Right lung (tissue), 10 donors: ENCODE measurements at places on chromosomes 1 and 21. TPM values are rescaled to one million over a fixed set of nuclear protein-coding genes. Genes with fewer than 3 reads are reported as not detected.

- no peak for DNase-seq
These were observed 2.3 kb downstream of the VASH2 start for GRCh38 chr1:212952641-212952976.

DNA sequence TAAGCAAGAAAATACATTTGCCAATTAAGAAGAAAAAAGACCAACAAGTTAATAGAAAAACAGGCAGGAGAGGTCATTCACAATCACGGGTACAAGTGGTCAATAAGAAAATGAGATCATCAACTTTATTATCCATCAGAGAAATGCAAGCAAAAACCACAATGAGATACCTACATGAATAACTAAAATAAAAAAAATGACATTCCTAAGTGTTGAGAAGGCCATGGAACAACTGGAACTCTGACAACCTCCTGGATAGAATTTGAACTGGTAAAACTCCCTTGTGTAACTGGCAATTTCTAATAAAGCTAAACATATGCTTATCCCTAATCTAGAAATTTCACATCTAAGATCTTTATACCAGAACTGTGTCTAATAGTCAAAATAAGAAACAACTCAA is 135.4 kb upstream of the BACE2 start:
- DNase-seq: no peak

DNA sequence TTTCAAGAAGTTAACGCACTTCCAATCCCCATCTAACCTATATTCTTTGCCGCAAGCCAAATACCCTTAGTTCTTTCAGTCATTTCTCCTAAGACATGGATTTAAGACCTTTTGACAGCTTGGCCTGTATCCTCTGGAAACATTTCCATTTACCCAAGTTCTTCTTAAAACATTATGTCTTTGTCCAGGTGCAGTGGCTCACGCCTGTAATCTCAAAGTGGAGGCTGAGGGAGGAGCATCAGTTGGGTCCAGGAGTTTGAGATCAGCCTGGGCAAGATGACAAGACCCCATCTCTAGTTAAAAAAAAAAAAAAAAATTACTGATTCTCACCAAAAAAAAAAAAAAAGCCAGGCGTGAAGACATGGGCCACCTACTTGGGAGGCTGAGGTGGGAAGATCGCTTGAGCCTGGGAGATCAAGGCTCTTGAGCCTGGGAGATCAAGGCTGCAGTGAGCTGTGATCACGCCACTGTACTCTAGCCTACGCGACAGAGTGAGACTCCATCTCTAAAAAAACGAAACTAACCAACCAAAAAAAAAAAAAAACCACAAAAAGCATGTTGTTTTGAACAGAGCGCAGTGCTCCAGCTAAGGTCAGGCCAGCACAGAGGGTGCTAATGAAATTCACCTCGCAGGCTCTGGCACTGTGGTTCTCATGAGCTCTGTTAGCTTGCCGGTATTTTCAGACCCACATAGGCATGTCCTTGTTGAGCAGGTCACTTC is 36.0 kb downstream of the NUAK2 start:
- no peak for DNase-seq

DNA sequence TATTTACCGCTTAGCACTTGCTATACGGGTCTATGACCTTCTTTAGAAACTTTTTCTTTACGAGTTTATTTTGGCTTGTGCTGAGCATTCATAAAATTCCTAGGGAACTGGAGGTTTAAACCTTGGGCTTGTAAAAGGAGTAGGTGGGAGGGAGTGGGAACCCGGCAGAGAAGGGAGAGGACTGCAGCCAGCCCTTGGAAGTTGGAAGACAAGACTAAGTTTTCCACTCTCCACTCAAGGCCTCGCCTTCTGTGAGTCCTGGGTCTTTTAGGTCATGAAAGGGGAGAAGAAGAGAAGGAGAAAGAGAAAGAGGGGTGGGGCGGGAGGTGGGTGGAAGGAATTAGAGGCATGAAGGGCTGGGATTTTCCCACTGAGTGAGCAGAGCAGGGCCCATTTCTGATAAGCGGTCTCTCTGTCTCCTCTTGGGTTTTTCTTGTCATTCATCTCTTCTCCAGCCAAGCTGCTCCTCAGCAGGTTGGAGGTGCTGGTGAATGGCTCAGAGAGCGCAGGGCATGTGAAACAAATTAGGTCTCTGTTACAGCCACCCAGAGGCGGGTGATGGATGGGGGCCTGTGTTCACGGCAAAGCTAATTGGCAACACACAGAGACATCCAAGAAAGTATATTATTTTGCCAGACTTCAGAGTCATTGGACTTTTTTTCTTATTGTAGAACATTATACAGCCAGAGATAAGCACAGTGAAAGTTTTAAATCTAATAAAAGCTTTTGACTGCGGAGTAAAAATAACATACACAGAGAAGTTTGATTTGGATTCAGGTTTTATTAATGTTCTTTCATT is 247.3 kb downstream of the FOXD2 start:
- no peak for DNase-seq

GUK1 gene
- polyA plus RNA-seq: 108 TPM

LYST gene
- polyA plus RNA-seq: 12.7 TPM

DNA sequence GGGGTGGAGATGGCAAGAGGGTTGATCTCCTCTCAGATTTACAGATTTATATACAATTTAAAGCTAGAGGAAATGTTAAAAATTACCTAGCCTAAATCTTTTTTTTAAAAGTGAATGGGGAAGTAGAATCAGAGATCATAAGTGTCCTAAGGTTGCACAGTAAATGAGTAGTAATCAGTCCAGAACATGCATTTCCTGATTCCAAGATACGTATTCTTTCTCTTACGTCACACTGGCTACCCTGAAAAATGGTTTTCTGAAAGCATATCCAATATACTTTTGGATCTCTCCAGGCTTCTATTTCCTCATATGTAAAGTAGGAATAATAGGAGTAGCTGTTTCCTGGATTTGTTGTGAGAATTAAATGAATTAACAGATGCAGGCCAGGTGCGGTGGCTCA is 11.7 kb downstream of the GADD45A start:
- DNase-seq: no peak

DNA sequence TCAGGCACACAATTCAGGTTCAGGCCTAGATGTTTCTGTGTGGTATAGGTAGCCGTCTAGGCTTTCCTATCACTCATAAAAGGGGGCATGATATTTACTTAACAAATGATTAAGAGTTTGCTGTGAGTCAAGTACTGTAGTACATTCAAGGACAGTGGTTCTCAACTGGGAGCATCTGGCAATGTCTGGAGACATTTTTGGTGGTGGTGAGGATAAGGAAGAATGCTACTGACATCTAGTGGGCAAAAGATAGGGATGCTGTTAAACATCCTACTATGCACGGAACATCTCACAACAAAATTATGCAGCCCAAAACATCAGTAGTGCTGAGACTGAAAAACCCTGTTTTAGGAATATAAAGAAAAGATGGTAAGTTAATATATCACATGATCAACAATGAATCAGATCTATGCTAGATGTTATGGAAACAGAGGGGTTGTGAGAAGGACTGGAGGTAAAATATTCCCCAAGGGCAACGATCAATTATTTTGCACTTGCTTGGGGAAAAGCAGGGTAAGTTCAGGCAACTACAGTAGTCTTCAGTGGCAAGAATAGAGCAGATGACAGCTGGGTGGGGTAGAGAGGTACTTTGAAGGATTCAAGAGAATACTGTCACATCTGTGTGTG is 4.9 kb downstream of the DNTTIP2 start:
- no peak for DNase-seq

DNA sequence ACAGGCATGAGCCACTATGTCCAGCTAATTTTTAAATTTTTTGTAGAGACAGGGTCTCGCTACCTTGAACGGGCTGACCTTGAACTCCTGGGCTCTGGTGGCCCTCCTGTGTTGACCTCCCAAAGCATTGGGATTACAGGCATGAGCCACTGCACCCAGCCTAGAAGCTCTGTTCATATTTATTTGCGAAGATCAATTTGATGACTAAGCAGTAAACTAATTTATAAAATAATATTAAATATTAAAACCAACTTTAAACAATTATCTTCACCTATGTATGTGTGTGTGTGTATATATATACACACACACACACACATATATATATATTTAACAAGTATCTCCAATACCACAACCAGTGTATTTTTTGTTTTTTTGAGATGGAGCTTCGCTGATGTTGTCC is 4.4 kb downstream of the NADK start:
- DNase-seq: no peak

DNA sequence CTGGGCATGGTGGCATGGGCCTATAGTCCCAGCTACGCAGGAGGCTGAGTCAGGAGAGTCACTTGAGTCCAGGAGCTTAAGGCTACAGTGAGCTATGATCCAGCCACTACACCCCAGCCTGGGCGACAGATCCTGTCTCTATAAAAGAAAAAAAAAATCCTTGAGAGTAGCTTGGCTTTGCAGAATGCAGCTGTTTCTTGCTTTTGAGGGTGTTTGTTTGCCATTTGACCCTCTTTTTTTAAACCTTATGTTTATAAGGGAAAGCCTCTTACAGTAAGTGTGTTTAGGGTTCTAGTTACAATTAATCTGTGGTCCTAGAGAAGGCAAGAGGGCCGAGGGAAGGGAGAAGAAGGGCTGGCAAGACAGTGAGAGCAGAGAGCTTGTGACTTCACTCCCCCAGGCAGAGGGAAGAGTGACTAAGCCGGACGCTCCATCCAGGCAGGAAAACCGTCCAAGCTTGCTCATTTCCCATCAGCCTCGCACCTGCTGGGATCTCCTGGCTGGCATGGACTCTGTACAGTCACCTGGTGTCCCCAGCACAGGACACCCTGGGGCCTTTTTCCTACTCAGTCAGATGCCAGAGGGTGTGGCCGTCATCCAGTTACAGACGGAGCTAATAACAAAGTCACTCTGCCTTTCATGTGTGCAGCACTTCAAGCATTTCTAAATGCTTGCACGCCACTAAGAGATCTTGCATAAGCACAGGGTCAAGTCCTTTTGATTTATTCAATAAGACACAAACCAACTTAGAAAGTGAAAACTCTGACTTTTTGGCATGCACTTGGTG is 55.5 kb upstream of the PSEN2 start:
- peak; percentile 55 for DNase-seq

DNA sequence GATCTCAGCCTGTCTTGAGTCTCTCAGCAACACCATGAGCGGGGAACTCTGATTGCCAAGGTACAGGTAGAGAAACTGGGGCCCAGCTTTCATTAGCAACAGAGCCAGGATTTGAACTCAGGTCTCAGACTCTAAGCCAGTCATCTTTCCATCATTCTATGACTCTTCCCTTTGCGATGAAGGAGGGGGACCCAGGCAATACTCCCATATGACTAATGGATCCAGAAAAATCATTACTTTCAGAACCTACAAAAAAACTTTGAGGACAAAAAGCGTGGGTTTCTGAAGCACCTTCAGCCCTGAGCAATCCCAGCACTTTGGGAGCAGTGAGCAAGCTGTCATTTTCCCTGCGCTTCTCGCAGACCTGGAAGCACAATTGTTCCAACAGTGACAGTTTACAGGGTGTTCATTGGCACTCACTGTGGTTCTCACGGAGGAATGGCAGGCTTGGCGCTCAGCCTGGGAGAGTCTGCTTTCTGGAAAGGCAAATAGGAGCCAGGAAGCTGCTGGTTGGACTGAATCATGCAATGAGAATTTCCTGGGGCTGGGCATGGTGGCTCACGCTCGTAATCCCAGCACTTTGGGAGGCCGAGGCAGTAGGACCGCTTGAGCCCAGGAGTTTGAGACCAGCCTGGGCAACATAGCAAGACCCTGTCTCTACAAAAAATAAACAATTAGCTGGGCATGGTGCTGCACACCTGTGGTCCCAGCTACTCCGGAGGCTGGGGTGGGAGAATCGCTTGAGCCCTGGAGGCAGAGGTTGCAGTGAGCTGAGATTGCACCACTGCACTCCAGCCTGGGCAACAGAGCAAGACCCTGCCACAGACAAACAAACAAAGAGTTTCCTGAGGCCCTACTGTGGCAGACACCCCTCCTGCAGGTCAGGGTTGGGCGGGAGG is 40.1 kb downstream of the SLC2A7 start:
- no peak for DNase-seq

- no peak for DNase-seq
These were observed 460.2 kb downstream of the KIF26B start for GRCh38 chr1:245615001-245615400.

GRCh38 chr1:41525891-41526587 is 41.6 kb upstream of the EDN2 start:
- no peak for DNase-seq

GRCh38 chr1:161046605-161047228 is 940 bp upstream of the USF1 start:
- DNase-seq: no peak

ADAMTS5 gene
- polyA plus RNA-seq: 12.4 TPM

CLDN17 gene
- polyA plus RNA-seq: not detected

LCE1B gene
- not detected for polyA plus RNA-seq

CD48 gene
- polyA plus RNA-seq: 6.1 TPM

NUDT17 gene
- 11.4 TPM for polyA plus RNA-seq

DNA sequence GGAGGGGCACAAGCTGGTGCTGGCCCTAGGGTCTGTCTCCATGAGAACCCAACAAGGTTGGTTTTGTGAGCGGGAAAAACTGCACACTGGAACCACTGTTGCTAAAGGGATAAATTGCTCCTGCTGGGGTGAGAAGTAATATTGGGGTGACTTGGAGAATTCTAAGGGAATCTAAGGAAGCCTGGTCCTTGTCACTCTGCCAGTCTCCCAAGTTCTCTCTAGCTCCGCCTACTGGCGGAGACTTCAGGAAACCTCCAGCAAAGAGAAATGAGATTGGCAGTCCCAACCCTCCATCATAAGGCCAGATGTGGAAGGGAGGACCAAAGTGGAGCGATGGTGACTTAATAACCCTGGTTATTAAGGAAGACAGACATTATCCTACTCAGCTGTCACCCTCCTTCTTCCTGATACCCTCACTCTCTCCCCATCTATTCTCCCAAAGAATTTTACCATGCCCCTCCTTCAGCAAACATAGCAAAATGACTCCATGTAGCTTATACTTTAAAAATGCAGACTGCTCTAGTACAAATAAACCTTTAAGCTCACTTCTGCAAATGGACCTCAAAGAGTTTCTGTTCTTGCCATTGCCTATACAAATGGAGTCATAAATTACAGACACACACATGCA is 2.7 kb downstream of the LCE1F start:
- DNase-seq: no peak

TNNT2 gene
- polyA plus RNA-seq: 3.0 TPM

DNA sequence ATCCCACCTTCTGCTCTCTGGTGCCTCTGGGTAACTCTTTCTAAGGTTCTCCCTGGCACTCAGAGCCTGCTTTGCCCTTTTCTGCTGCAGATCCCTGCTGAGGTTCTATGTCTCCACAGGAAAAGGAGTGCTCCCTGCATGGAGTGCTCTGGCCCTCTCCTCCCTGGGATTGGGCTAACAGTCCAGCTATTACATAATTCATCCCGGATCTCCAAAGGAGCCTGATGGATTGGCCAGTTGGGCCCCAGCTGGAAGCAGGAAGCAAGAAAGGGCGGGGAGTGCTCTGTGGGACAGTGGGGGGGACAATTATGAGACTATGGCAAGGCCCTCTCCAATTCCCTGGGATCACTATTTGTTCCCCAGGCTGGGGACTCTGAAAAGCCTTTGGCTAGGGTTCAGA is 51.9 kb upstream of the GOLT1A start:
- DNase-seq: no peak

ETV3L gene
- polyA plus RNA-seq: not detected

GRCh38 chr21:44626262-44626661 is 631 bp upstream of the KRTAP10-9 start:
- DNase-seq: no peak

GRCh38 chr21:44434568-44434925 is 20.8 kb upstream of the LRRC3 start:
- DNase-seq: no peak

LGR6 gene
- 1.7 TPM for polyA plus RNA-seq

SV2A gene
- 6.1 TPM for polyA plus RNA-seq

GRCh38 chr1:247324204-247324787 is 7.4 kb downstream of the ZNF496 start:
- no peak for DNase-seq

IL19 gene
- not detected for polyA plus RNA-seq
